ENCODE measurements at places on chromosomes 3 and 15.
A peak's percentile ranks its signal among the peaks of the same experiment; 100 is the strongest.

DNA sequence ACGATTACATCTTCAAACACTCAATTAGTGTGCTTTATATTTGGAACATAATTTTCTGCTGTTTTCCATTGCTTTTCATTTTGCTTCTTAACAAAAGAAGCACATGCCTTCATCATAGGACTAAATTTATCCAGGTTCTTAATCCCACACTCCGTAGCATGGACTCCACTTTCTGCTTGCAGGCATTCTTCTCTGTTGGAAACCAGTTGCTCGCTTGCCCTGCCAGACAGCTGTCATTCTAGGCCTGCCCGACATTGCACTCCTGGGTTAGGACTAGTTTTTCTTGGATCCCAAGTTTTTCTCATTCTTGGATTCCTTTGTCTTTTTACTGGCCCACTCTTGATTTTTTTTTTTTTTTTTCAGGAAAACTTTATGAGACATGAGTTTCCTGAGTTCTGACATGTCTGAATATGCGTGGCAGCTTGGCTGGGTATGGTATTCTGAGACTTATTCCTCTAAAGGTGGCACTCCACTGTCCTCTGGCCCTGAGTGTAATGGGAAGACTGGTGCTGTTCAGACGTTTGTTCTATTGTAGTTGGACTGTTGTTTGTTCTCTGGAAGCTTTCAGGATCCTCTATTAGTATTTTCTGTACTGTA is 6.3 kb upstream of the ATP1B3 start:
- no peak for DNase-seq
- H3K27me3 ChIP-seq = no peaks in the 10 kb centered on the region
- H3K27ac ChIP-seq = no peak overlapping the region
- no peak overlapping the region for H3K4me3 ChIP-seq
- H3K4me1 ChIP-seq = peaks cover under 1% of the 10 kb centered on the region

DNA sequence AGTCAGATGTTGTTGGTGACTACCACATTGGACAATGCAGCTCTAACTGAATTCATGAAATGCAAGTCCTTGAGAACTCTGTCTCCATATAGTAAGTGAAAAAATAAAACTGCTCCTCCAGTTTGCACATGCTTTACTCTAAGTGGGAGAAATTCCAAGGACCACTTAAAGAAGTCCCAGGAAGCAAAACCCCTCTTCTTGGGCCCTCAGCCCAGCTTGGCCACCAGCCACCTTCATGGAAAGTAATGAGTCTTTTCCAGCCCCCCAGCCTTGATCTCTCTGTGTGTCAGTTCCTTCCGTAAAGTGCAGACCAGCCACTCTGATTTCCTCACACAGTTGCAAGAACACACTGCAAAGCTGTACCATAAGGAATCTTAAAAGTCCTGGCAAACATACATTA is 34.5 kb downstream of the DAPK2 start:
- peaks cover 9% of the 10 kb centered on the region for H3K36me3 ChIP-seq
- H3K27me3 ChIP-seq = no peaks in the 10 kb centered on the region
- no peak overlapping the region for H3K4me3 ChIP-seq
- peak overlapping the region; percentile 98 for H3K27ac ChIP-seq
- peaks cover 45% of the 10 kb centered on the region for H3K4me1 ChIP-seq

DNA sequence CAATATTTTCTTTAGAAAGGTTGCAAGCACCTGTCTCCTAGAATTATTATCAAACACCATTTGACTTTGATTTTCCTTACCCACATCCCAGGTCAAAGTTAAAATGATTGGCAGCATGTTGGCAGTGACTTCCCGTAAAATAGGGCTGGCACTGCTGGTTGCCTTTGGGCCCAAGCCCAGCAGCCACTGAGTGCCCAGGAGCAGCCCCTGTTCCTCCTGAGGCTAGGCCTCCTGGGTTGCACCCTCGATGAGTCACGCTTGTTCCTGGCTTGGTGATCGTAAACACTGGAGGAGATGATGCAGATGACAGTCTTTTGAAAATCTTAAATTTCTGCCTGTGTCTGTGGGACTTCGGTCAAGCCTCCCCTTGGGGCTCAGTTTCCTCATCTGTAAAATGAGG is 290.0 kb downstream of the TLE3 start:
- no peak overlapping the region for H3K4me3 ChIP-seq
- H3K27me3 ChIP-seq = peaks cover 23% of the 10 kb centered on the region
- no peaks in the 10 kb centered on the region for H3K36me3 ChIP-seq

DNA sequence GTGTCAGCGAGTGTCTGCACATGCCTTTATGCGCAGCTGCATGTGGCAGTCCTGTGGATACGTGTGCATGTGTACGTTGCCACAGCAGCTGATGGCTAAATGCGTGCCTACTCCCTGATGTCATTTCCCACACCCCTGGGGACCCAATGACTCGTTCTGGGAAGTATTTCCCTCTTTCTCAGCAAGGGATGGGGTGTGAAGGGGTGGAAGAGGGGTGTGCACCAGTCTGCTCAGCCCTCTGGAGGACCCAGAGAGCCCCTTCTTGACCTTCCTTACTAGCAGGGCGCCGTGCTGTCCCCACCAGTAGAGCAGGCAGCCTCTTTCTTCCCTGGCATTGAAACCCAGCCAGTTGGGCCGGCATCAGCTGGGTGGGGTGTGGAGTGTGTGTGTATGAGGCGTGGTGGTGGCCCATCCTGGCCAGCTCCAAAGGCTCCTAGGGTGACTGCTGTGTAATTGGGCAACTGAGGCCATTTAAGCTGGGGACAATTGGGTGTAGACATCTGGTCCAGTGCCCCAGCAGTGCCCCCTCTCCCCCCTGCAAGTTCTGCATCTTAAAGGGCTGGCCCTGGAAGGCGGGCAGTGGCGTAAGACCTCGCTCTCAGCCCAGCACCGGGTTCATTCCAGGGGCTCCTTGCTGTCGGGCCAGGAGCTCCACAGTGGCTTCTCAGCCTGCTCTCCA is 19.2 kb downstream of the SNX33 start:
- peaks cover 5% of the 10 kb centered on the region for H3K36me3 ChIP-seq
- no peaks in the 10 kb centered on the region for H3K27me3 ChIP-seq
- H3K4me3 ChIP-seq = no peak overlapping the region
- no peak overlapping the region for H3K27ac ChIP-seq
- DNase-seq = no peak

GRCh38 chr3:87336761-87337160 is 60.4 kb upstream of the POU1F1 start:
- DNase-seq = no peak
- H3K4me3 ChIP-seq = no peak overlapping the region
- no peaks in the 10 kb centered on the region for H3K27me3 ChIP-seq

DNA sequence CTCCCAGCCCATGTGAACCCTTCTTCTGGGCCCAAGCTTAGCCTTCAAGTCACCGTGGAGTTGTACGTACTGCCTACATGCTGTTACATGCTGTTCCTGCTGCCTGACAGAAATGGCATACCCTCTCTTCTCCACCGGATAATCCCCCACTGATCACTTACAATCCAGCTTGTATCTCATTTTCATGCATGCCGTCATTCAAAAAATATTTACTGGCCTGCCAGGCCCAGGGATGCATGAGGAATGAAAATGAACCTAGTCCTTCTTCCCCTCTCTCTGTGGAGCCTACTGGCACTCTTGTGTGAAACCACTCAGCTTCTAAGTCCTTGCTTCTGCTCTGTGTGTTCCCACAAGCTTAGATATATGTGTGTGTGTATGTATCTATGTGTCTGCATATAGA is 60.6 kb downstream of the WNT5A start:
- no peaks in the 10 kb centered on the region for H3K27me3 ChIP-seq
- no peaks in the 10 kb centered on the region for H3K4me1 ChIP-seq
- H3K36me3 ChIP-seq = no peaks in the 10 kb centered on the region
- H3K4me3 ChIP-seq = no peak overlapping the region
- no peak overlapping the region for H3K27ac ChIP-seq

GRCh38 chr3:70736009-70736408 is 423.6 kb upstream of the MDFIC2 start:
- no peak overlapping the region for H3K4me3 ChIP-seq
- DNase-seq = no peak
- no peak overlapping the region for H3K27ac ChIP-seq
- H3K36me3 ChIP-seq = peaks cover 1% of the 10 kb centered on the region

DNA sequence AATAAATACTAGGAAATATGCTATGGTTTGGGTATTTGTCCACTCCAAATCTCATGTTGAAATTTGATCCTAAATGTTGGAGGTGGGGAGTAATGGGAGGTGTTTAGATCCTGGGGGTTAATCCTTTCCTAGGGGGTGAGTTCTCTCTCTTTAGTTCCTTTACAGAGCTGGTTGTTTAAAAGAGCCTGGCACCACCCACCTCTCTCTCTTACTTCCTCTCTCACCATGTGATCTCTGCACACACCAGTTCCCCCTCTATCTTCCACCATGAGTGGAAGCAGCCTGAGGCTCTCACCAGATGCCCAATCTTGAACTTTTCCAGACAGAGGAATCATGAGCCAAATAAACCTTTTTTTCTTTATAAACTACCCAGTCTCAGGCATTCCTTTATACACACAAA is 10.5 kb downstream of the SLC24A5 start:
- no peaks in the 10 kb centered on the region for H3K4me1 ChIP-seq
- no peak overlapping the region for H3K4me3 ChIP-seq
- DNase-seq = no peak
- no peak overlapping the region for H3K27ac ChIP-seq

DNA sequence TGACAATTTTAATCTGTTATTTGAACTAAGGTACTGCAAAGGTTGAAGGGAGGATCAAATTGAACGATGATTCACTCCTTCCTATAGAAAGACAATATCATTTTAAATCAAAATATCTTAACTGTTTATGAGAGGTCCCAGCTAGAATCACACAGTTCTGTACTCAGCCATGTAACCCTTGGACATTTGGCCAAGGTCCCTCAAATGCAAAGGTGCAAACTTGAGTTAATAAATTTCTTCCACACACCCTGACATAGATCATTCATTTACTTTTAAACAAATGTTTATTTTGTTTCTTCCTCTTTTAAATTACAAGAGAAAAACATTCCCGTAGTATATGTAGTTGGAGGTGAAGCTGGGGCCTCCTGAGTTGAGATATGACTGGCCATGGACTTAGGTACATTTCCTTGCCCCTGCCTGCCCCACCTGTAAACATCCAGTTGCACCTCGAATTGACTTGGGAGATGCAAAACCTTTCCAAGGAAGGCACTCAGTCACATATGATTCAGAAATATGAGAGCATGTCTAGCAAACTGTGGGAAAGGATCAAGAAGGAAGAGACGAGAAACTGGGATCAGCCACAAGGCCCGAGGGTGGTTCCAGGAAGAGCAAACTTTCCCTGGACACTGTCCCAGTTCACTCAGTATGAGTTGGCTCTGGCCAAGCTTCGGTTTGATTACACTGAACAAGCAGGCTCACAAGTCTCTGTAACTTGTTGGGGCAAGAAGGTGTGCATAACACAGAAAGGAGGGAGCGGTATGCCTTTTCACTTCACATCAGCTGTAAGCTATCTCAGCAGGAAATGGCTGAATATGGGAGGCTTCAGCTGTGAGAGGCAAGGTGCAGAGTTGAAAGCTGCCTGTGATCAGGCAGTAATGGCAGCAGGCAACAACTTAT is 6.7 kb downstream of the TNFSF10 start:
- H3K36me3 ChIP-seq = peaks cover 23% of the 10 kb centered on the region
- peak overlapping the region; percentile 81 for H3K27ac ChIP-seq

DNA sequence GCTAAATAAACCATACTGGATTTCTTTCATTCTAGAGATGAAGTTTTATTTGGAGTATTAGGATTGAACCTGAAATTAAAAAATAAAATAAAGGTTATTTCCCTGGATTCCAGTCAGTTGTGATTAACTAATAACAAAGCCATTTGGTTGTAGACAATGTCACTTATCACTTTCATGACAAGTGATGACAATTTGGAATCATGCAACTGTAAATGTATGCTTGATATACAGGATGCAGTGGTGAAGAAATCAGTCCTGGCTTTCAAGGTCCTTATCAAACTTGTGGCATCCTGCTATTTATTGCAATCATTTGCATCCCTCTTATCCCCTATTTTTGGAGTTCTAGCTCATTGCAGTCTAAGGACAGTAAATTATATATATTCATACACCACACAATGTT is 425.2 kb downstream of the CHL1 start:
- no peak for DNase-seq
- no peaks in the 10 kb centered on the region for H3K4me1 ChIP-seq

DNA sequence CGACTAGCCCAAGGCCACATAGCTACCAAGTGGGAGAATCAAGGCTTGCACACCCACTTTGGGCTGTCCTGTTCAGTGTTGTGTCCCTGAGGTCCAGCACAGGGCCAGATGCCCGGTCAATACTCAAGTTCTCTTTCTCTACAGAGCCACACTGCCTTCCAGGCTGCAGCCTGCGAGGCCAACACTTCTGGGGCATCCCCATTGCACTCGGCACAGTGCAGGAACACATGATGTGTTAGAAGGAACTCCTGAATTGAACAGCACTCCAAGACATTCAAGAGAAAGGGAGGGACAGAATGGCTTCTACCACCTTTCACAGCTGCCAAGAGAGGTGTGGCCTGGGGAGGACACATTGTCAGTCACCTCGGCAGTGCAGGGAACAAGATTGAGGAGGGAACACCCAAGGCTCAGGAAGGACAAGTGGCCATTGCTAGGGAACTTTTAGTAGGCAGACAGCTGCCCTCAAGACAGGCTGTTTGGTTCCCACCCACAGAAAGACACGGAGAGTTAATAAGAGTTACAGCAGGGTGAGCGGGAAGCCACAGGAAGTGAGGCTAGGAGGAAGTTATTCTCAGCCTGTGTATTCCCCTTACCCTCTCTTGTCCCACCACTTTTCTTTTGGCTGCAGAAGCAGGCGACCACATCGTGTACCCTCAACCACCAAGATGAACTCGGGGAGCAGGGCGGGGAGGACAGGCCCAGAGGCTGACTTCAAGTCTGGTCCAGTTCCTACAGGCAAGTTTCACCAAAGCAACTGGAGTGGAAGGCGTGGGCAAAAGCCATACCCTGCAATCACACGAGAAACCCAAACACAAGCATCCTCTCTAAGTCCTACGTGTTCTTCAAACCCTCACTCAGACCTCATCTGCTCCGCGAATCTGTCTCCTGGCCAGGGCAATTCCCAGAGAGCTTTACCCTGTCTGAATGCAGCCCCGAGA is 69.4 kb downstream of the SRGAP3 start:
- H3K4me3 ChIP-seq = peak overlapping the region; percentile 27
- H3K36me3 ChIP-seq = no peaks in the 10 kb centered on the region
- DNase-seq = no peak

GRCh38 chr3:76044601-76045600 is 259.6 kb upstream of the ZNF717 start:
- H3K27ac ChIP-seq = no peak overlapping the region
- H3K36me3 ChIP-seq = no peaks in the 10 kb centered on the region
- no peak overlapping the region for H3K4me3 ChIP-seq
- H3K4me1 ChIP-seq = no peaks in the 10 kb centered on the region
- no peak for DNase-seq
- H3K27me3 ChIP-seq = no peaks in the 10 kb centered on the region
